ENCODE measurements at places on chromosomes 3 and 15.

GRCh38 chr3:24067483-24067882 lies 122.4 kb downstream of the NR1D2 start:
- peak; percentile 63 for DNase-seq

DNA sequence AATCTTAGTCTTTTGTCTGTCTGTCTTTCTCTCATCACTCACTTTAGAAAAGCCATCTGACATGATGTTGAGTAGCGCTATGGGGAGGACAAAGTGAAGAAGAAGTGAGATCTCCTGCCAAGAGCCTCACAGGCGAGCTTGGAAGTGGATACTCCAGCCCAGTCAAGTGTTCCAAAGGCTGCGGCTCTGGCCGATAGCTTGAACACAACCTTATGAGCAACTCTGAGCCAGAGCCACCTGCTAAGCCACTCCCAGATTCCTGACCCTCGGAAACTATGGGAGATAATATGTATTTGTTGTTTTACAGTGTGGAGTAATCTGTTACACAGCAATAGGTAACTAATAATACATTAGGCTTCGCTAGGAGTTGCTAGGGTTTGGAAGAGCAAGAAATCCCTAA lies 76.2 kb downstream of the MB21D2 start:
- no peak for DNase-seq

DNA sequence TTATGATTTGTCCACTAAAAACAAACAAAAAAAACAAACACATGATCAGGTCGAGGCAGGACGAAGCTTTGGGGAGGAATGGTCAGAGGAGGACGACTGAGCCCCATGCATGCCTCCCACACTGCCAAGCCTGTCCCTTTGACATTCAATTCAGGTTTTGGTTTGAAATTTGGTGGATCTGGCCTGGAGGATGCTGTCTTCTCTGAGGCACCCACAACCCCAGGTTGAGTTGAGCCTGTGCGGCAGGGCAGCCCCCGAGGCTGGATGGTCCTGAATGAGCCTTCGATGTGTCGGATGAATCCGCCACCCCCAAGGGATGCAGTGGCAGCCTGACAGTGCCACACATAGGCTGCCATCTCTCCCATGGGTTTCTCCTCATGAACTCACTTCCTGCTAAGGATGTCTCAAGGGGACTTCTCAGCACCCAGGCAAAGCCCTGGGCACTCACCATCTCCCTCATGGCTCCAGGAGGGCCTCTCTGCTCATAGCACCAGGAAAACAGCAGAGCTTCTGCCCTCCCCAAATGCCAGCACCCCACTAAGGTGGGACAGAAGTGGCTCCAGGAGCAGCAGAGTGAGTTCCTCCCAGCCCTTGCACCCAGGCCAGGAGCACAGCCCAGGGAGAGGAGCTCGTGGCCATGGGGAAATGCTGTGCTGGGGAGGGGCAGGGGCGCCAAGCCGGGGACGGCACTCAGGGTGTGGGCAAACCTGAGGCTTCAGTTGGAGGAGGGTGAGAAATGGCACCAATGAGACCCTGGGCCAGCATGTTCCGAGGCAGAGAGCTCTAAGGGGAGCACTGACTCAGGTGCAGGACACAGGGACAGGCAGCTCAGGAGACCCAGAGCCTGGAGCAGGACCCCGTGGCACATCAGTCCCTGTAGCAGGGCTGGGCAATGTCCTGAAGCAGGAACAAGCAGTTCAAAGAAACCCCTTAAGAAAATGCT lies 18.5 kb downstream of the PRR23E start:
- no peak for DNase-seq

DNA sequence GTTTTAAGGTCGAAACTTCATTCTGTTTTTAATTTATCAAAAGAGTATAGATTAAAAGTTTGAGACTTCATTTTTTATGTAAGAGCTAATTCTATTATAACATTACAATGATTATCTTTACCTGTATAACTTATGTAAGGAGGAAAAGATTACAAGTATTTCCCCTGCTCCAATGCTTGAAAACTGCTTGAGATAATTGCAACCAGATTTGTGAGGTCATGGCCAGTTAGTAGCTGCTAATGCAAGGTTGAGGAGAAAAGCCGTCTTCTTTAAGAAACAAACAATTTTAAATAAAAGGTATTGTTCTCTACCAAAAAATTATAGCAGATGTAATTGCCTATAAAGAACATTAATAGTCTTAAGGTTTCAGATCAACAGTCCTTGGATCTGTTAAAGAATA lies 208.3 kb upstream of the UBE2E2 start:
- DNase-seq: no peak

DNA sequence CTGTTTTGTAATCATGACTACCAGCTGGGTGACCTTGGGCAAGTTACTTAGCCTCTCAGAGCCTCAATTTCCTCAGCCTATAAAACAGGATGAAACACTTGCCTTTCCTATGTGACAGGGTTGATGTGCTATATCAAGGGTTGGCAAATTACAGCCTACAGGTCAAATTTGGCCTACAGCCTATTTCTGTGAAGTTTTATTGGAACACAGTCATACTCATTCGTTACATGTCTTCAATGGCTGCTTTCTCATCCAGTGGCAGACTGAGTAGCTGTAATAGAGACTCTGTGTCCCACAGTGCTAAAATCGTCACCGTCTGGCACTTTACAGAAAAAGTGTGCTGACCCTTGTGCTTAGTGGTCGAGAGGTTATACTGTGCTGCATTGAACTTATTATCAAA lies 16.6 kb downstream of the ABHD6 start:
- DNase-seq: no peak

GRCh38 chr15:72706266-72706665 lies 20.3 kb downstream of the BBS4 start:
- no peak for DNase-seq

DNA sequence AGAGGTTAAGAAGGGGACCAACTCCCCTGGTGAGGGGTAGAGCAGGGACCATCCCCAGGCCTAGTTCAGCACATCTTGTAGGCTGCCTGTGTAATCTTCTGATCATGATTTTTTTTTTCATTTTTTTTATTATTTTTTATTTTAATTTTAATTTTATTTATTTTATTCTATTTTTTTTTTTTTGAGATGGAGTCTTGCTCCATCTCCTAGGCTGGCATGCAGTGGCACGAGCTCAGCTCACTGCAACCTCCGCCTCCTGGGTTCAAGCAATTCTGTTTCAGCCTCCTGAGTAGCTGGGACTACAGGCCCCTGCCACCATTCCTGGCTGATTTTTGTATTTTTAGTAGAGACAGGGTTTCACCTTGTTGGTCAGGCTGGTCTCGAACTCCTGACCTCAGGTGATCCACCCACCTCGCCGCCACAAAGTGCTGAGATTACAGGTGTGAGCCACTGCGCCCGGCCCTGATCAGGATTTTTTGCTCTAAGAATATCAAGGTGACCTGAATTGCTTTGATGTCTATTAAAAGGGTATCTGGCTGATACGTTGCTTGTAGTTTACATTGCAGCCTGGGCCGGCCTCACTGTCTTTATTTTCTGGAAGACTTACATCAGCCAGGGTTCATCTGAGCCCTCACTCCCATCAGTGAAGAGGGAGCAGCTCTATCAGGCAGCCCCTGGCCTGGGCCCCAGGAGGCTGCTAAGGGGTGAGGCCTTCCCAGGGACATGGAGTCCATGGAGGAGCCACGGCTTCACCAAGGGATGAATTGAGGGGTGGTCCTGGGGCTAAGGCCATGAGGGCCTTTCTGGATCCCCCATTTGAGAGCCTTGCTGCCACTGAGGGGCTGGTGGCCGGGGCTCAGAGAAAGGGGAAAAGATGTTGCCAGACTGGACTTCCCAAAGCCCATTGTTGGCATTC lies 10.7 kb downstream of the SYNM start:
- no peak for DNase-seq

- no peak for DNase-seq
Observed at GRCh38 chr3:161233557-161233956, 12.4 kb downstream of the NMD3 start.

GRCh38 chr15:72276326-72276700 lies 4.0 kb upstream of the PARP6 start:
- DNase-seq: no peak

- DNase-seq: no peak
Observed at GRCh38 chr3:68088216-68088615, 433.8 kb upstream of the SUCLG2 start.

DNA sequence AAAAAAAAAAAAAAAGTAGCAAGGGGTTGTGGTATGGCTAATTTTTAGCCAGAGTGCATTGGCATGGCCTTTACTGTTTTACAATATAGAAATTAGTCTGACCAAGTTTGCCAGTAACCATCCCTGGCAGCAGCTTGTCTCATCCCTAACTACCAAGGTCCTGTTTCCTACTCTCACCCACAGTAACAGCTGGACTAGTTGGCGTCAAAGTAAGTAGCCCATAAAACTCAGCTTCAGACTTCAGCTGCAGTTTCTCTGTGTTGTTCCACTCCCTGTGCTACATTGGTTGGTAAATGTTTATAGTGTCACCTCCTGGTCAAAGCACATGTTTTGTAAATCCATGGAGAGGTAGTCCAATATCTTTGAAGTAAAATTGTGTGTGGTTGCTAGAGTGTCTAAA lies 691.3 kb downstream of the ZPLD1 start:
- DNase-seq: no peak
